ENCODE measurements at places on chromosomes 12 and 14. TPM values are rescaled to one million over a fixed set of nuclear protein-coding genes. Genes with fewer than 3 reads are reported as not detected.

KRT3 gene
- total RNA-seq: 0.24 TPM

FBXO33 gene
- 6.2 TPM for total RNA-seq

CSAD gene
- 49.0 TPM for total RNA-seq

GYS2 gene
- not detected for total RNA-seq

LPAR5 gene
- total RNA-seq: 14.2 TPM

CCDC177 gene
- total RNA-seq: not detected

A2ML1 gene
- total RNA-seq: 17.3 TPM

MYF5 gene
- not detected for total RNA-seq

DNA sequence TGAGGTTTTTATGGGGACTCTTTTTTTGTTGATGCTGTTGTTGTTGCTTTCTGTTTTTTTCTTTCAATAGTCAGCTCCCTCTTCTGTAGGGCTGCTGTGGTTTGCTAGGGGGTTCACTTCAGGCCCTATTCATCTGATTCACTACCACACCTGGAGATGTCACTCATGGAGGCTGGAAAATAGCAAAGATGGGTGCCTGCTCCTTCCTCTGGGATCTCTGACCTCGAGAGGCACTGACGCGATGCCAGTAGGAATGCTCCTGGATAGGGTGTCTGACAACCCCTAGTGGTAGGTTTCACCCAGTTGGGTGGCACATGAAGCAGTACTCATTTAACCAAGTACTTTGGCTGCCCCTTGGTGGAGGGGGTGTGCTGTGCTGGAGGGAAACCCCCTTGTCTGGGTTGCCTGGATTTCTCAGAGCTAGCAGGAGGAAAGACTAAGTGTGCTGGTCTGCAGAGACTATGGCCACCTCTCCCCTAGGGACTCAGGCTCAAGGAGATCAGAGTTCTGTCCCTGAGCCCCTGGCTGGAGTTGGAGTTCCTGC lies 745.5 kb downstream of the TMTC2 start:
- no peaks in the 10 kb centered on the region for H3K36me3 ChIP-seq
- no peak overlapping the region for H3K27ac ChIP-seq
- no peaks in the 10 kb centered on the region for H3K27me3 ChIP-seq
- no peak overlapping the region for H3K4me3 ChIP-seq
- H3K4me1 ChIP-seq: no peaks in the 10 kb centered on the region

DNA sequence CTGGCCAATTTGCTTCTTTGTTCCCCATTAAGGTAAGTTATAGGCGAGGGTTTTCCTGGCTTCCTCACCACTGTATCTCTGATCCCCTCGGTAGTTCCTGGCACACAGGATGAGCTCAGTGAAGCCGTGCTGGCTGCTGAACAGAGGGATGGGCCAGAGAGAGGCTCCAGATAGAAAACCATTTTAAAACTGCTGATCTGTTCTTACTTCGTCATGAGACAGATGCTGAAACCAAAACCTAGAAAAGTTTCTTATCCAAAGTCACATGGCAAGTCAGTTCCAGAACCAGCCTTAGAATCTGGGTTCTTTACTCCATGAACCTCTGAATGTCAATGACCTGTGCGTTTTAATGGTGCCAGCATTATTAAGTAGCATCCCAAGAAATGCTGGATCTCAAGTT lies 76.3 kb upstream of the RIN3 start:
- H3K27ac ChIP-seq: no peak overlapping the region
- H3K27me3 ChIP-seq: no peaks in the 10 kb centered on the region
- H3K4me3 ChIP-seq: no peak overlapping the region
- DNase-seq: no peak
- H3K4me1 ChIP-seq: no peaks in the 10 kb centered on the region
- H3K36me3 ChIP-seq: no peaks in the 10 kb centered on the region

GRCh38 chr12:16175840-16176239 lies 101.6 kb downstream of the SLC15A5 start:
- no peaks in the 10 kb centered on the region for H3K27me3 ChIP-seq
- H3K4me1 ChIP-seq: no peaks in the 10 kb centered on the region
- no peaks in the 10 kb centered on the region for H3K36me3 ChIP-seq
- H3K4me3 ChIP-seq: no peak overlapping the region

- no peak overlapping the region for H3K27ac ChIP-seq
- H3K36me3 ChIP-seq: no peaks in the 10 kb centered on the region
- no peaks in the 10 kb centered on the region for H3K27me3 ChIP-seq
- DNase-seq: no peak
- no peak overlapping the region for H3K4me3 ChIP-seq
These were observed 124.5 kb downstream of the PTCSC3 start for GRCh38 chr14:36052063-36052462.

- H3K36me3 ChIP-seq: no peaks in the 10 kb centered on the region
- no peak overlapping the region for H3K27ac ChIP-seq
- no peak for DNase-seq
- H3K27me3 ChIP-seq: peaks cover 41% of the 10 kb centered on the region
- H3K4me1 ChIP-seq: no peaks in the 10 kb centered on the region
- no peak overlapping the region for H3K4me3 ChIP-seq
These were observed 78.2 kb downstream of the GAS2L3 start for GRCh38 chr12:100651694-100652093.

- no peak overlapping the region for H3K4me3 ChIP-seq
- no peaks in the 10 kb centered on the region for H3K36me3 ChIP-seq
- no peaks in the 10 kb centered on the region for H3K4me1 ChIP-seq
- DNase-seq: no peak
These were observed 670 bp upstream of the BEGAIN start for GRCh38 chr14:100587763-100588411.

- no peaks in the 10 kb centered on the region for H3K4me1 ChIP-seq
- H3K36me3 ChIP-seq: no peaks in the 10 kb centered on the region
- no peak overlapping the region for H3K4me3 ChIP-seq
- no peak for DNase-seq
- H3K27me3 ChIP-seq: no peaks in the 10 kb centered on the region
These were observed 10.3 kb downstream of the FBRSL1 start for GRCh38 chr12:132500142-132500855.

GRCh38 chr14:97791906-97792305 lies 994.7 kb downstream of the VRK1 start:
- no peaks in the 10 kb centered on the region for H3K4me1 ChIP-seq
- H3K36me3 ChIP-seq: no peaks in the 10 kb centered on the region
- no peak overlapping the region for H3K27ac ChIP-seq

DNA sequence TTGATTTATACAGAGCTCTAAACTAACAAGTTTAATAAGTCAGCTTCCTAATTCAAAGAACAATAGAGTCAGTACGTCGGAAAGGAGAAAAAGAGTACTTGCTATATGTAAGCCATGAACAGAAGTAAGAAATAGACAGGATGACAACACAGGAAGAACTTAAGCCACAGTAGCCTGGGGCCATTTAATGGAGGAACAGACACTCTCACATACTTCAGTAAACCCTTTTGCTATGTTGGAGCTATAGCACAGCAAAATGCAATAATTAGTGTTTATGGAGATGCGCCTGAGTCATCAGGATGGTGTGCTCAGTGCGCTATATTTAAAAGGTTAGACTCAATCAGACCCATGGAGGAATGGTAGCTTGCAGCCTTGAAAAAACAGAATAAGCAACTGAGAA lies 61.0 kb downstream of the SRGAP1 start:
- H3K36me3 ChIP-seq: peaks cover 11% of the 10 kb centered on the region
- peak overlapping the region; percentile 42 for H3K27ac ChIP-seq
- H3K4me3 ChIP-seq: no peak overlapping the region
- peaks cover 43% of the 10 kb centered on the region for H3K4me1 ChIP-seq
- DNase-seq: peak; percentile 50

DNA sequence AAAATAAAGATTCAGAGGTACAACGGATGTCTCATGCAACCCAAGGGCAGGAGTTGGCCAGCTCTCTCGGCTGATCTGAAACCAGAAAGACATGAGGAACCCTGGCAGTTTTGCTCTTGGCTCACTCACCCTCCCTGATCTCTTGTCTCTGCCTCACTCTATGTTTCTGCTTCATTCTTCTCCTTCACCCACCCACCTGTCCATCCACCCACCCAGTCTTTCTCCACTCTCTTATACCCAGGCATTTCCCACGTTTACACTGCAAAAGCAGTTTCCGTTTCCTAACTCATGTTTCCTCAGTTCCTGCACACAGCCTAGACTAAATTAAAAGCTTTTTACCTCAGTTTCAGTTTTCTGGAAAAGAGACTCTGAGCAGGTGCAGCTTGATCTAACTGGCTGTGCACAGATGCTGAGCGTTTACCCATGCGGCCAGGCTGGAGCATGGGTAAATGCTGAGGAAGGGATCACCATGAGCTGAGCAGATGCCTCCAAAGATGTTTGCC lies 157.6 kb downstream of the PRKCH start:
- peak overlapping the region; percentile 94 for H3K27ac ChIP-seq
- no peaks in the 10 kb centered on the region for H3K36me3 ChIP-seq

DNA sequence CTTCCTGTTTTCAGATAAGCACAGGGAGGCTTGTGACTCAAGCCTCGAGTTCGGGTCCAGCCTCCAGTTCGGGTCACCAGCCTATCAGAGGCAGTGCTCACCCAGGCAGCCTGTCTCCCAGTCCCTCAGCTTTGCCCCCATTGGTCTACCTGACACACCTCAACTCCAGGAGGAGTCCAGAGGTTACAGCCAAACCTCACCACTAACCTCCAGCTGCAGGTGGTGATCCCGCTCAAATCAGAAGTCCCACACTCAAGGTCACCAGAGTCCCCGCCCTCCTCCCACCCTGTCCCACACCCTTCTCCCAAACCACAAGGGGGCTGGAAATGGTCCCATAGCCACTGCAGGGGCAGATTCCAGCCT lies 42.1 kb downstream of the KDM2B start:
- no peaks in the 10 kb centered on the region for H3K36me3 ChIP-seq
- H3K4me1 ChIP-seq: peaks cover 10% of the 10 kb centered on the region
- H3K4me3 ChIP-seq: peak overlapping the region; percentile 81
- no peak overlapping the region for H3K27ac ChIP-seq

GRCh38 chr12:110245369-110245772 lies 35.7 kb upstream of the ATP2A2 start:
- H3K27me3 ChIP-seq: no peaks in the 10 kb centered on the region
- H3K4me3 ChIP-seq: no peak overlapping the region
- H3K27ac ChIP-seq: no peak overlapping the region
- H3K36me3 ChIP-seq: no peaks in the 10 kb centered on the region
- no peak for DNase-seq

DNA sequence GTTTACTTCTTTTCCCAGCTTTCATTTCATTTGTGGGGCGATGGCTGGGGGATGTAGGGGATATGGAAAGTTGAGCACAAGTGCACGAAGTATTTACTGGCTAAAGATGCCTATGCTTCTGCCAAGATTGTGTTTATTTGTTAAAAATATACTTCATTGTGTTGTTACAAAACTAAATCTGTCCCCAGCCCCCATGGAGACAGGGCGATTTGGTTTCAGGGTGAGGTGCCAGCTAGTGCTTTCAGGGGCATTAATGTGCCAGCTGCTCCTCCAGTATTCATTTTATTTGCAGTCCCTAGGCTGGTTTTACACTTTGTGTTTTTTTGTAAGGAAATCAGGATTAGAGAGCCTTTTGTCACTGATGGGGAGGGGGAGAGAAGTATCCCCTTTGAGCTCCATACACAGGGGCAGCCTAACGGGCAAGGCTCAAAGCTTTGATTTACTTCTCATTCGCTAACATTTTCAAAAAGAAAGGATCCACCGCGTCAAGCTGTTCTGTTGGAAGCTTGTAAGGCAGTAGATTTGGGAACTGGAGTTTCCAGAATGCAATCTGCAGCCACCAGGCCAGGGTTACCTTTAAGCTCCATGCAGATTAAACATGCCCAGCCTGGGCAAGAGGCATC lies 198.7 kb upstream of the PLEKHG7 start:
- no peak overlapping the region for H3K4me3 ChIP-seq
- H3K27ac ChIP-seq: no peak overlapping the region
- H3K4me1 ChIP-seq: no peaks in the 10 kb centered on the region

GRCh38 chr12:11578461-11578993 lies 70.9 kb upstream of the ETV6 start:
- H3K27ac ChIP-seq: peak overlapping the region; percentile 94
- H3K4me3 ChIP-seq: no peak overlapping the region
- H3K36me3 ChIP-seq: no peaks in the 10 kb centered on the region
- no peaks in the 10 kb centered on the region for H3K27me3 ChIP-seq

- no peaks in the 10 kb centered on the region for H3K4me1 ChIP-seq
- no peaks in the 10 kb centered on the region for H3K36me3 ChIP-seq
- no peak overlapping the region for H3K4me3 ChIP-seq
- no peak overlapping the region for H3K27ac ChIP-seq
- peak; percentile 29 for DNase-seq
These were observed 381.1 kb downstream of the SEC23A start for GRCh38 chr14:38721822-38722431.

DNA sequence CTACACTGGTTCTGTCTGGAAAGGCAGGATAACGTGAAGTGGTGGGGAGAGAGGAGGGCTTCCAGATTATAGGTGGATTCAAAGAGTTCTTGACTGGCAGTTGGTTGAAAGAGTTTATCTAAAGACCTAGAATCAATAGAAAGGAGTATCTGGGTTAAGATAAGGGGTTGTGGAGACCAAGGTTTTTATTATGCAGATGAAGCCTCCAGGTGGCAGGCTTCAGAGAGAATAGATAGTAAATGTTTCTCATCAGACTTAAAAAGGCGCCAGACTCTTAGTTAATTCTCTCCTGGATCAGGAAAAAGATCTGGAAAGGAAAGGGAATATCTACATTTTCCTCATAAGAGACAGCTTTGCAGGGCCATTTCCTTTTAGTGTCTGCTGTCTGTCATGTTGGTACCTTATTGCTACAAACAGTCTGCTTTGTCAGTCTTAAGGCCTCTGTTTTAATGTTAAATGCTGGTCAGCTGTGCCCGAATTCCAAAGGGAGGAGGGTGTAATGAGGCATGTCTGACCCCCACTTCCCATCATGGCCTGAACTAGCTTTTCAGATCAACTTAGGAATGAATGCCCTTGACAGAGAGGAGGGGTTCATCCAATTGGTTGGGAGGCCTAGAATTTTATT lies 401.3 kb downstream of the FUT8 start:
- H3K4me1 ChIP-seq: no peaks in the 10 kb centered on the region
- DNase-seq: no peak
- H3K27me3 ChIP-seq: no peaks in the 10 kb centered on the region
- no peak overlapping the region for H3K4me3 ChIP-seq
- H3K36me3 ChIP-seq: no peaks in the 10 kb centered on the region
- no peak overlapping the region for H3K27ac ChIP-seq

GRCh38 chr12:128817111-128818015 lies 6.4 kb downstream of the SLC15A4 start:
- no peaks in the 10 kb centered on the region for H3K36me3 ChIP-seq
- H3K27ac ChIP-seq: no peak overlapping the region
- no peak overlapping the region for H3K4me3 ChIP-seq
- no peak for DNase-seq
- H3K27me3 ChIP-seq: no peaks in the 10 kb centered on the region
- no peaks in the 10 kb centered on the region for H3K4me1 ChIP-seq

- no peak overlapping the region for H3K27ac ChIP-seq
- no peak overlapping the region for H3K4me3 ChIP-seq
- peaks cover 10% of the 10 kb centered on the region for H3K4me1 ChIP-seq
- no peak for DNase-seq
- no peaks in the 10 kb centered on the region for H3K36me3 ChIP-seq
These were observed 39.8 kb downstream of the CATSPERB start for GRCh38 chr14:91692075-91692474.

Data from PC-9 (cell line).